ENCODE measurements at places on chromosomes 12 and 14.

DNA sequence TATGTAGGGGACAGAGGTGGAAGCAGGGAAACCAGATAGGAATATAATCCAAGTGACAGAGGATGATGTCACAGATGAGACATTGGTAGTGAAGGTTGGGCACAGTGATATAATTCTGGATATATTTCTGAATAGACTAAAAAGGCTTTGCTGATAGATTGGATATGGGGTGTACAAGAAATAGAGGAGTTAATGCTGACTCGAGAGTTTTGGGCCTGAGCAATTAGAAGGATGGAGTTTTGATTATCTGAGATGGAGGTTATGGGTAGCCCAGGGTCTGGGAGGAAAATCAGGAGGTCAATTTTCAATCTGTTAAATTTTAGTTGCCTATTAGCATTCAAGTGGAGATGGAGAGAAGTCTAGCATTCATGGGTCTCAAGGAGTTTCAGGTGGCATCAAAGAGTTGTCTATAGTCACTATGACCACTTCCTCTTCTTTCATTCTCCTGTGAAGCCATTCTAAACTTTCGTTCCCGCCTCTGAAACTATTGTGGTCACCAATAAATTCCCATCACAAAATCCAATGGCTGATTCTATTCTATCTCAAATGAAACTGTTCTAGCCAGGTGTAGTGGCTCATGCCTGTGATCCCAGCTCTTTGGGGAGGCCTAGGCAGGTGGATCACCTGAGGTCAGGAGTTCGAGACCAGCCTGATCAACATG lies 10.6 kb upstream of the ANO6 start:
- no peak for DNase-seq

DNA sequence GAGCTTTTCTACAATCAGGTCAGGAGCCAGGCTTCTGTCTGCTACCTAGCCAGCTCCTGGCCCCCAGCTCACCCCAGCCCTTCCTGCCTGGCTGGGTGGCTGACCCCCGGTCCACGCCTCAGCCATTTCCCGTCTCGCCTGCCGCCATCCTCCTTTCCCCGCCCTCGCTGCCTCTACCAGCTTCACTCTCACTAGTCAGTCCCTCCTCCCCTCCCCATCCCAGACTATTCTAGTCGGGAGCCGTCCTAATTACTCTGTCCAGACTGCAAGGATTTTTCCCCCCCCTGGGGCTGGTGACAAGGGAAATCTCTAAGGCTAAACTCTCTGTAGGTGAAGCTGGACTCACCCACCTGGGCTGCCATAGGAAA lies 825 bp downstream of the DHH start:
- no peak for DNase-seq

DNA sequence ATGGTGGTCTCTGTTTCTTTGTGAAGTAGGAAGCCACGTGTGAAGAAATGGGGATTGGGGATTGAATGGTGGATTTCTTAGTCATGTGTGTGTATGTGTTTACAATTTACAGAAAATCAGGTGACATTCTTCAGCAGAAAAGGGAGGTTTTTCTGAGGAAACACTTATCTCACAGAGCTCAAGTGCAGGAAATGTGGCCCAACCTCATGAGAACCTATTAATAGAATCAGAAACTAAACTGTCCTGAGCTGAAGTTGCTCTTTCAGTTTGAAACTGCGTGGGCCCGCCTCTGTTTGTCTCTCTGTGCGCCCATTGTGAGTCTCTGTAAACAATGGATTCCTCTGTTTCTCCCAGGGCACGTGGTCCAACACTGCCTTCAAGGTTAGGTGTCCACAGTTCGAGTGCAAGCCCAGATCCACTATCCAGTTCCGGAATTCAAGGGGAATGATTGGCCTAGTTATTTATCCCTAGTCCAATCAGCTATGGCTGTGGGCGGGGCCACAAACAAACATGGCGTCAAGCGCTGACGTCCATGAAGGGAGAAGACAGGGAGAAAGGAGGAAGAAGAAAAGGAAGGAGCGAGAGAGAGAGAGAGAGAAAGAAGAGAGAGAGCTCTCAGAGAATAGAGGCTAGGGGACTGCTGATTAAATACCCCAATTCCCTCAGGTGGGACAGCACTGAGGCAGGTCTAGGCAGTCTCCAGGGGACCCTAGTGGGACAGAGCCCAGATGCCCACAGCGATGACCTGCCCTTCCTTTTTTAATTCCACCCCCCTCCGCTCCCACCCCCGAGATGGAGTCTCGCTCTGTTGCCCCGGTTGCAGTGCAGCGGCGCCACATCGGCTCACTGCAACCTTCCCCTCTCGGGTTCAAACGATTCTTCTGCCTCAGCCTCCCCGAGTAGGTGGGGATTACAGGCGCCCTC lies 31.4 kb upstream of the C12orf76 start:
- peak; percentile 77 for DNase-seq

- DNase-seq, result no peak
Measured at GRCh38 chr14:44180975-44181374, 326.1 kb downstream of the FSCB start.

- peak; percentile 0 for DNase-seq
Measured at GRCh38 chr14:104547998-104548700, 31.4 kb upstream of the C14orf180 start.

- DNase-seq, result no peak
Measured at GRCh38 chr14:60332869-60333268, 83.8 kb downstream of the PPM1A start.

GRCh38 chr12:29743077-29743476 lies 40.7 kb downstream of the TMTC1 start:
- no peak for DNase-seq

GRCh38 chr12:121461048-121461447 lies 61.1 kb downstream of the RNF34 start:
- no peak for DNase-seq

GRCh38 chr14:21091821-21092272 lies 6.6 kb downstream of the ZNF219 start:
- no peak for DNase-seq

GRCh38 chr12:121969726-121970125 lies 51.3 kb downstream of the CFAP251 start:
- no peak for DNase-seq

GRCh38 chr12:114895081-114895480 lies 211.1 kb upstream of the TBX3 start:
- no peak for DNase-seq

- DNase-seq, result no peak
Measured at GRCh38 chr14:101115652-101116051, 212.1 kb upstream of the RTL1 start.

DNA sequence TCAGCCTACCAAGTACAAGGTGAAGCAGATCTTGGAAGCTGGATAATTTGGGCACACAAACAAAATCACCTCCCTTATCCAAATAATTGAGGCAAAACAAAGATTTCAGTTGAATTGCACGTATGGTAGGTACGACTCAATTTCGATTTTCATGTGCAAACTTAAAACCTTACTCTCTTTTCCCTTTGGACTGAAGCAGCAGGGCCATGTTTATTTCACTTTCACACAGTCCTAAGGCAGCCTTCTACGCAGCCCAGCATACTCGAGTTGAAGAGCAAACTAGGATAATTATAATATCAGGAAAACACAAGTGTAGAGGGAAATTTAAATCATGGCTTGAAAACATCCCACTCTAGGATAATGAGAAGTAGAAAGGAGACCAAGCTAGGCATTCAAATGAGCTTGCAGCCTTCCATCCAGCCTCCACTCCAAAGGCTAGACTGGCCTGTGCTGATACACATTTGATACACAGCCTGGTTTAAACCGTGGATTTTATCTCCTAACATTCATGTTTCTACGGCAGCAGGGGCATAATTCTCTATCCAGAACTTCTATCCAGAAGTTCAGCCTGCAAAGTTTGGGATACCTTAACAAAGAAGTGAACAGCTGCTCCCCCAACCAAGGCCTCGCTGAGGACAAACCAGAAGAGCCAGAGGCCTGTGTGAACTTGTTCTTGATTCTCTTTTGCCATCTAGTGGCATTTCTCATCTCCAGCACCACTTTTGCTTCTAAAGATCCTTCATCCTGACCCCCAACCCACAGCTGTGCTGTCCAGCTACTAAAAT lies 2.4 kb upstream of the RNASE7 start:
- DNase-seq, result no peak

- no peak for DNase-seq
Measured at GRCh38 chr12:123967121-123967586, 5.5 kb downstream of the CCDC92 start.

GRCh38 chr14:104281768-104282301 lies 143.4 kb downstream of the KIF26A start:
- DNase-seq, result no peak

DNA sequence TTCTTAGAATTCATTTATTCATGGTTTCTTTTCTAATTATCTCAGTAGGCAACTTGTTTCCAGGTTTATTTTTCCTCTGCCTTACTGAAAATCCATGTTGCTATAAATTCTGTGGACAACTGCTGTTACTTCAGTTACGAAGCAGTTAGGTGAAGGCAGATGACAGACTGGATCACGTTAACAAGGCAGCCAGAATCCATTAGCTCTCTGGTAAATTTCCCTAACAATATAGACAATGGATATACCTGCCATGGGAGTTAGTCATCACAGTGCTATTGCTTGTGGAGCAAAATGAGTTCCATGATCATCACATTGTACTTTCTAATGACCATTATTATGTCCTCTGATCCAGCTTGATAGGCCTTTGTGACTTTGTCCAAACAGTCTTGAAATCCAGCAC lies 291.5 kb downstream of the NELL2 start:
- DNase-seq, result no peak

GRCh38 chr12:121610239-121611149 lies 15.8 kb upstream of the ORAI1 start:
- no peak for DNase-seq

- no peak for DNase-seq
Measured at GRCh38 chr14:73232984-73233383, 4.3 kb upstream of the PAPLN start.

DNA sequence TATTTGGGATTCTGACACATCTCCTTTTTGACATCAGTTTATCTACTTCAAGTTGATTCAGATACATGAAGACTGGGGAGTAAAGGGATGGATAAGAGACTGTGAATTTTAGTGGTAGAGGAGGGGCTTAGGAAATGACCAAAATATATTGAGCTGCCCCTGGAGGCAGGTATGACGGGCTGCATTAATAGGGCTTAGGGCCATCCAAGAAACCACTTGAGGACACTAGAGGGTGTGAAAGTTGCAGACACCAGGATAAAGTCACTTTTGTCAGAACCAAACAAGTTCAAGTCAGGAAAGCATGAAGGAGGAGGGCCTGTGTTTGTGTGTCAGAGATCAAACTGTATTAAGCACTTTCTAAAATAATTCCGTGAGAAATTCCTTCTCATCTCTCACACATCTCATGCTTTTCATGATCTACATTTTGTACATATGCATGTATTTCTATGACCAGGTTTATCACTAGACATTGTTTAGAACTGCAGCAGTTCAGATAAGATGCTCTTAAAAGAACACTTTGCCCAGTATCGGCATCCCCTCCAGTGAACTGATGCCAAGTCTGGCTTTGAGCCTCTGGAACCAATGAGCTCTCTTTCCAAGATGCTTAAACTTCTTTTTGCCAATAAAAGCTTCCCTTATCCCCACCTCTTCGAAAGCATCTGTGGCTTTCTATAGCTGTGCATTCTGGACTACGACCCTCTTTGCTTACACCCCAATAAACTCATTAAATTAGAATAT lies 136.9 kb downstream of the SLC38A1 start:
- no peak for DNase-seq

- DNase-seq, result peak; percentile 31
Measured at GRCh38 chr14:102805371-102805891, 28.2 kb downstream of the TRAF3 start.

- no peak for DNase-seq
Measured at GRCh38 chr12:18343708-18344107, 82.4 kb downstream of the PIK3C2G start.

DNA sequence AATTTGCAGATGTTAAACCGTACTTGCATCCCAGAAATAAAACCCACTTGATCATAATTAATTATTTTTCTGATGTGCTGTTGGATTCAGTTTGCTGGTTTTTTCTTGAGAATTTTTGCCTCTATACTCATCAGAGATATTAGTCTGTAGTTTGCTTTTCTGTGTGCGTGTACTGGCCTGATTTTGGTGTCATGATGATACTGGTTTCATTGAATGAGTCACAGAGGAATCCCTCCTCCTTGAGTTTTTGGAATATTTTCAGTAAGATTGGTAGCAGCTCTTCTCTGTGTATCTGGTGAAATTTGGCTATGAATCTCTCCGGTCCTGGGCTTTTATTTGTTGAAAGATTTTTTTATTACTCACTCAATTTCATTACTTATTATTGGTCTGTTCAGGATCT lies 100.4 kb upstream of the PMCH start:
- DNase-seq, result no peak

DNA sequence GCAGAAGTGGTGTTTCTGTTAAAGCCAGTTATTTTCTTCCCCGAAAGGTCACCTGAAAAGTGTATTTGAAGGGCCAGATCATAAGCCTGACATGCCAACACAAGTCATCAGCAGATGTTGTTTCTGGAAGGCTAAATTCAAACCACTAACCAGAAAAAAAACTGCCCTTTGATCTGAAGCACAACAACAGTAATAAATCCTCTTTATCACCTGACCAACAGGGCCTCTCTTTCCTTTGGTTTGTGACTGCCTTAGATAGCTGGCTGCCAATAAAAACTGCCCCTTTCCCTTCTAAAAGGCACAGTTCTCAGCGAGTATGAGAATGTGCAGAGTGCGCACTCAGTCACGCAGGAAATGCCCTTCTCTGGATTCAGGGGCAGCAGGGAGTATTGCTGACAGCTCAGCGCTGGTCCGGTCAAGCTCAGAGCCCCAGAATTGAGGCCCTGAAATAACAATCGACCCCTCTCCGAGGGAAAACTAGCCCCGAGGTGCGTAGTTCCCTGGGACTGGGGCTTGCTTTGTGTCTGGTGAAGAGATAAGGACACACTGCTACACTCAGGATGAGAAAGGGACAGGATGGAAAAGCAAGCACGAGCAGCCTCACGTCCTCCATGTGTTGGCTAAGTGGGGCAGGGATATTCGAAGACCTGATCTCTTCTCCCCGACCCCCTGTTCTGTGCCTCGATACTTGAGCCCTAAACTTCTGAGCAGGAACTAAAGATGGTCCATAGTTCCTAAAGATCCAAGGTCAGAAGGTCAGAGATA lies 184.2 kb upstream of the GZMB start:
- no peak for DNase-seq

DNA sequence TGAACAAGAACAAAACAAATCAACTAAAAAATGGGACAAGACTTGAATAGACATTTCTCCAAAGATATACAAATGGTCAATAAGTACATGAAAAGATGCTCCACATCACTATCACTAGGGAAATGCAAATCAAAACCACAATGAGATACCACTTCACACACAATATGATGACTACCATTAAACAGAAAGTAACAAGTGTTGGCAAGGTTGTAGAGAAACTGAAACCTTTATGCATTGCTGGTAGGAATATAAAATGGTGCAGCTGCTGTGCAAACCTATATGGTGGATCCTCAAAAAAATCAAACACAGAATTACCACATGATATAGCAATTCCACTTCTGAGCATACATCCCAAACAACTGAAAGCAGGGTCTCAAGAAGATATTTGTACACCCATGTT lies 5.2 kb downstream of the SMAGP start:
- no peak for DNase-seq

DNA sequence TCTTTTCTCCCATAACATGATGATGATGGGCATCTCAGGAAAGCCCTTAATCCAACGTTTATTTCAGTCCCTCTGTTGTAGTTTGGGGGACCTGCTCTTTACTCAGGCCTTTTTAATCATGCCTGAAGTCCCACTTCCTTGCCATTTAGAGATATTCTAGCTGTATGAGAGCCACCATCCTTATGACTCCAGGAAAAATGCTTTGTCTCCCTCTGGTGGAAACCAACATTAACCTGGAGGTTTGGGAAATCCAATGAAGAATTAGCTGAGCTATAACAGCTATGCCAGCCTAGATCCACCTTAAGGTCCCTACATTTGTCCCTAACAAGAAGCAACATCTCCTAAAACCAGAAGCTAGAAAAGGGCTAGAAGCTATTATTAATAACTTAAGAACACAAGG lies 1399.1 kb downstream of the LRFN5 start:
- no peak for DNase-seq

All from stimulated activated CD4-positive, alpha-beta T cell treated with anti-CD3 and anti-CD28 coated beads, Interleukin-4, amount 100 ng/mL, for 4 hours (primary cell).